MG63 (cell line): ENCODE measurements at places on chromosomes 3 and 15. TPM values are rescaled to one million over a fixed set of nuclear protein-coding genes. Genes with fewer than 3 reads are reported as not detected.
A peak's percentile ranks its signal among the peaks of the same experiment; 100 is the strongest.

DNA sequence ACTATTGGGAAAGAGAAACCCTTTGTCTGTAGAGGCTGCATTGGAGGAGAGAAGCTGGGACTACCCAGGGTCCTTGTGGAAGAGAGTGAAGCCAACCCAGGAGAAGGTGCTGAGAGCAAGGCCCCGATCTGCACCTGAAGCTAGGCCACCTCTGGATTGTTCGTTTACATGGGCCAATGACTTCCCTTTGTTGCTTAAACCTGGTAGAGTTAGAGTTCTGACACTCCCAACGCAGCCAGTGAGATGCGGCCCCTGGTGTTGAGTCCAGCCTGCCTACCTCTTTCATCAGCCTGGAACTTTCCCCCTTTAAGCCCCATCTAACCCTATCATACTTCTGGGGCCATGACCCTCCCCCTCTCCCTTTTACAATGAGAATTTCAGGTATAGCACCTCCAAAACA is 30.8 kb downstream of the CCDC13 start:
- DNase-seq = no peak

DNA sequence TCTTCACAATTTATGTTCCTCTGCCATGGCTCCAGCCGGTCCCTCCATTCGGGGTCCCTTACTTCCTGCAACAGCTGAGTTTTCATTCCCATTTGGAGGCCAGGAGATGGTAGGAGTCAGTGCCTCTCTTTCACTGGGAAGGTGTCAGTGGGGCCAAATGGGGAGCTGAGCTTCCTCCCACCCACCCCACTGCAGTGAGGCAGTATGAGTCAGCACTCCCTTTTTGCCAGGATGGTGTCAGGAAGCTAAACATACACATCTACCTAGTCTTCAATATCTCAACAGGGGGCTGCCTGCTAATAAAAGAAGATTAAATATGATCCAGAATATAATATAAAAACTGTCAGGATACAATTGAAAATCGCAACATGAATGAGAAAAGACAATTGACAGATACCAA is 12.7 kb upstream of the ACTC1 start:
- peak; percentile 75 for DNase-seq

GRCh38 chr3:141486496-141486745 is 406 bp upstream of the RASA2 start:
- DNase-seq = no peak

GRCh38 chr3:14147066-14147435 is 22.2 kb downstream of the TMEM43 start:
- DNase-seq = no peak

The TEX55 gene
- total RNA-seq = not detected in 2 replicates

GRCh38 chr3:160125258-160125657 is 100.0 kb upstream of the C3orf80 start:
- no peak for DNase-seq

DNA sequence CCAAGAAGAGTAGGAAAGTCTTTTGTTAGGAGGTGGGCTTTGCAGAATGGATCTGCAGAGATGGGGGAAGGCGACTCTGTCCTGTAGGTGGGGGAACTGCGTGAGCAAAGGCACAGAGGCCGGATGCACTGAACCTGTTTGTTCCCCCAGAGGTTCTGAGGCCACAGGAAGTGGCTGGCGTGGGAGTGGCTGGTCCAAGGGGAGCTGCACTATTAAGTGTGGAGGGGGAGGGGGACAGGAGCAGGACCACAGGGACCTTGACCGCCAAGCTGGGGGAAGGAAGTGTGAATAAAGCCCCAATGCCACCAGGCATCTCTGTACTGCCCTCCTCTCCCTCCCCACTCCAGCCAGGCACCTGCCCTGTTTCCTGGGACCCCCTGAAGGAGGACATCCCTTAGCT is 51.8 kb downstream of the CYP11A1 start:
- no peak for DNase-seq
